Inflammatory macrophage treated with lipopolysaccharide for 1 hour (primary cell): ENCODE measurements at places on chromosomes 16 and 17.
A peak's percentile ranks its signal among the peaks of the same experiment; 100 is the strongest.

DNA sequence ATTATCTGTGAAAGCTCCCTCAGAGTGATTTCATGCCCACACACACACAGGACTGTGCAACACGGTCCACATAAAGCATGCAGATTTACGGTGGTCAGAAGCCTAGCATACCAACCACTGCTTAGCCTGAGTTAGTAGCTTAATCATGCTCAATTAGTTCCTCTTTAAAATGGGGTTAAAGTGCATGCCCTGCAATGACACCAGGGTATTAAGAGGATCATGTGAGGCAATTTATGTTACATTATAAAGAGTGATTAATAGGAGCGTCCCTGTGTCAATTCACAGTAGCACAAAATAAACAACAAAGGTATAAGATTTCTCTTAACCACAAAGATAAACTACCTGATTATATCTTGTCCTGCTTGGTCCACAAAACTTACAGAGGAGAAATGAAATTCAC, 39.8 kb downstream of the C17orf67 start:
- peak; percentile 56 for DNase-seq

- no peak for DNase-seq
Observed at GRCh38 chr16:13426269-13426668, 493.7 kb upstream of the ERCC4 start.

DNA sequence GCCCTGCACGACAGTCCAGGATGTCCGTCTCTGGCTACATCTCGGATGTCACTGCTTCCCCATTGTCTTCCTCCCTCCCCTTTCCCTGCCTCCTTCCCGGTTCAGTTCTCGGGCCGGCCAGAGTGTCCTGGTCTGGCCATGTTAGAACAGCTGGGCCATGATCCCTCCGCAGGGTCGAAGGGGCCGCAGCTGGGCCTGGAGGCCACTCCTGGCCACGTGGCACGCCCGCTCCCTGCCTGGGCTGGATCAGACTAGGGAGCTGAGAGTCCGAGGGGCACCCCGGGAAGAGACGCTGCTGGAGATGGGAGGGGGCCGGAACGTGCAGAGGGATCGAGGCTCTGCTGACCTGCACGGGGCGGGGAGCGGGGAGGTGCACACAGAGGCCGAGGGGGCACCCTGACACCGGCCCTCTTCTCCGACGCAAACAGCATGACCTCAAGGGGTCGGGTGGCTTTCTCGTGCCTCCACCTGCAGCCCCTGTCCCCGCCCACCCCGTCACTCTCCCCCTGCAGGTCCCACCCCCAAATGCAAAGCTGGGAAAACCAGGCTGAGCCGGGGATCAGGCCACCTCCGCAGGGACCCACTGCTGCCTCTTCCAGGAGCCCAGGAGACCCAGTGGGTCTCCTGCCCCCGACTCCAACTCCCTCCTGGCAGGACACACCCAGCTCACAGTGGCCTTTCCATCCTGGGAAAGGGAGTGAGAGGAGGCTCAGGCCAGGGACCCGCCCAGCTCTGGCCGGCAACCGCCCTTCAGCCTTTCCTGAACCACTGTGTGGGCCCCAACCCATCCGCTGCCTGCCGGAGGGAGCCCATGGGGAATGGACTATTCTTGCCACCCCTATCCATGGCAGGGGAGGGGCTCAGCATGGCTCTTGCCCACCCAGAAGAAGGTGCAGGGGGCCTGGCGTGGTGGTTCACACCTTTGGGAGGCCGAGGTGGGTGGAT, 38.5 kb downstream of the CTU2 start:
- no peak for DNase-seq

GRCh38 chr16:26441178-26441577, 625.5 kb upstream of the C16orf82 start:
- no peak for DNase-seq

- no peak for DNase-seq
Observed at GRCh38 chr16:50737420-50737959, 4.4 kb upstream of the CYLD start.
